ENCODE measurements at places on chromosomes 2 and 18. TPM values are rescaled to one million over a fixed set of nuclear protein-coding genes. Genes with fewer than 3 reads are reported as not detected.

DNA sequence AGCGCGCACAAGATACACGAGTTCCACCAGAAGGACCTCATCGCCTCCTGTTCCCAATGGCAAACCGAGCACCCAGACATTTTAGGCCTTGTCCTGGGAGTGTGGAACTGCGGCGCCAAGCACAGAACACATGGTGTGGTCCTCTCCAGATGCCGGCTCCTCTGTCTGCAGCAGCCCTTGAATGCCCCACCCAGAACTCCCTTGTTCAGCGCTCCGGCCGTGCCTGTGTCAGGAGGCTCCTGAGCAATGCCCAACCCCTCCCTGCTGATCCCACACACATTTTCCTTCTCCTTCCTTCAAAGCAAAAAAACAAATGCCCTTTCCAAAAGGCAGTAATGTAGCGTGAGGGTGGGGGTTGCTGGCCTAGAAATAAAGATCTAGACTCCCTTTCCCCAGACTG is 89.8 kb downstream of the GFPT1 start:
- DNase-seq, result no peak

GRCh38 chr2:72999729-73000725 is 71.5 kb downstream of the SFXN5 start:
- no peak for DNase-seq

Gene RGPD6
- 39.5 TPM for total RNA-seq

- DNase-seq, result no peak
These were observed 39.8 kb upstream of the SNED1 start for GRCh38 chr2:240958366-240959213.

DNA sequence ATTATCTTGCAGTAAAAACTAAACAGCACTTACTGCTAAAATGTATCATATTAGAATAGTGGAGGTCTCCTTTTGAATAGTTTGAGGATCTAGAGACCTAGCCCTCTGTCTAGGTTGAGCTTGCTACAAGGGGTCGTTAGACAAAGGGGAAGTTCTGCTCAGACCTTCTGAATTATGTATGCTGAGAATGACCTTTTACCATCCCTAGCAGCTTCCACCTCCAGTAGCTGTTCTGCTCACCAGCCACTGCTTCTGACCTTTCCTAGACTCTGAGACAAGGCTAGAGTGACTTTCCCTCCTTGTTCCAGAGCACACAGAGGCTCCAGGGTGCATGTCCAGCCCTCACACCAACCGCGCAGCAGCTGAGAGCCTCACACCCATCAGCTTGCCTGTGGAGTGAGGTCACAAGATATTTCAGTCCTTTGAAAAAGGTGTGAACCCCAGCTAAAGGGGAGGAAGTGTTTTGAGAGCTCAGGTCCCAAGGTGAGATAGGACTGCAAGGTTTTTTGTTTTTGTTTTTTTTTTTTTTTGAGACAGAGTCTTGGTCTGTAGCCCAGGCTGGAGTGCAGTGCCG is 289.3 kb upstream of the TNP1 start:
- DNase-seq, result no peak

Gene SLC23A3
- 1.0 TPM for total RNA-seq

Gene HOXD1
- total RNA-seq, result 0.19 TPM

- DNase-seq, result no peak
These were observed 111.7 kb downstream of the BCL2 start for GRCh38 chr18:63207835-63208234.

Gene ALLC
- total RNA-seq, result not detected

Gene ALPI
- total RNA-seq, result not detected

GRCh38 chr2:55827855-55828254 is 95.7 kb downstream of the EFEMP1 start:
- DNase-seq, result no peak
